Central memory CD8-positive, alpha-beta T cell (primary cell): ENCODE measurements at places on chromosomes 2 and 18.

DNA sequence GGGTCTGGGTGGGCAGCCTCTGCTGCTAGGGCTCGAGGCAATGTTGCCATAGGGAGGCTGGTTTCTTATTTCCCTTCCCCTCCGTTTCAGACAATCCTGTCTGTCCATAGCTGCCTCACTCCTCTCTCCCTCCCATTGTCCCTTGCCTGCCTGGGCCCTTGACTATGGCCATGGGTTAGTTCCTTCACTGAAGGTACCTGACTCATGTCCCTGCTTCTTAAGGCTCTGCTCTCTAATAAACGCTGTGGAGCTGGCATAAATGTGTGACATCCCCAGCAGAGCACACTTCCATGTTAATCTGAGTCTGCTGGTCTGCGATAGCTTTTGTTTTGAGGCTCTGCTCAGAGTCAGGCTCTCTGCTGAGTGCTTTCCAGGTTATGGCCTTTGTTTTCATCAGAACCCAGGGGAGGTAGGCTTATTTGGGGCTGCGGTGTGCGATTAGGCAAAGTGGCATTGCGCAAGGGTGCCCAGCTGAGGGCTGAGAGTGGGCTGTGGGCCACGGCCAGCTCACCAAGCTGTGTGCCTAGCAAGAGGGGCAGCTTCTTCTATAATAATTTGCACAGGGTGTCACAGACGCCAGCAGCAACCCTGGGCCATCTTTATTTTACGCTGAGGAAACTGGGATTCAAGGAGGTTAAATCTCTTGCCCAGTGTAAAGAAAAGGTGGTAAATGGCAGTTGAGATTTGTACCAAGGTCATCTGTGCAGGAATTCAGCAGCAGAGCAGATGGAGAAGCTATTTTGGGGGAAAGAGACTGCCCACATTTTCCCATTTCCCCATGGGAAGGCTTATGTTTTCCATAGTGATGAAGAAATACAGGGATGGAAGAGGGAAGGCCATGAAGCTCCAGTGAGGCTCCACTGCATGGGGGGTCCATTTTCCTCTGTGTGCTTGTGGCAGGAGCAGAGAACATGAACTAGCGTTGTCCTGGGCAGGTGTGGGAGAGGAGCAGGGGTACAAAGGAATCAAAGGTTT lies 25.6 kb downstream of the MRPL33 start:
- DNase-seq = no peak

GRCh38 chr2:1746174-1747064 lies 2.1 kb upstream of the PXDN start:
- no peak for DNase-seq

GRCh38 chr2:119691651-119692245 lies 12.7 kb downstream of the TMEM177 start:
- no peak for DNase-seq

- no peak for DNase-seq
These were observed 1096.0 kb upstream of the DDX18 start for GRCh38 chr2:116718451-116718850.

DNA sequence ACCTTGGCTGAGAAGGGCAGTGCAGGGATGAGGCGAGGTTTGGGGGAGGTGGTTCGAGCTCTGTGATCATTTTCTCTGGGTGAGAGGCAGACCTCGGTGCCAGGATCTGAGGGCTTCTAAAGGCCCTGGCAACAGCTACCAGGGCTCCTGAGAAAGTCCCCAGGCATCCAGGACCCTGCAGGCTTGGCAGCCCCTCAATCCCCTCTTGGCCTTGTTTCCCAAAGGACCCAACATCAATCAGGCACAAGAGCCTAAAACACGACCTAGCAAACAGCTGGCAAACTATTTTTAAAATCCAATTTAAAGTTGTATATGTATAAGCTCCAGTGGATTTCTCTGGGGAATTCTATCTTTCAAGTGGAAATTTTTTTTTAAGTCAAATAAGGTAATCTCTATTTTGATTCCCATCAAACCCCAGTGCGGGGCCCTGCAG lies 15.0 kb upstream of the MAT2A start:
- DNase-seq = no peak

GRCh38 chr2:20985062-20985461 lies 58.8 kb downstream of the APOB start:
- DNase-seq = no peak

DNA sequence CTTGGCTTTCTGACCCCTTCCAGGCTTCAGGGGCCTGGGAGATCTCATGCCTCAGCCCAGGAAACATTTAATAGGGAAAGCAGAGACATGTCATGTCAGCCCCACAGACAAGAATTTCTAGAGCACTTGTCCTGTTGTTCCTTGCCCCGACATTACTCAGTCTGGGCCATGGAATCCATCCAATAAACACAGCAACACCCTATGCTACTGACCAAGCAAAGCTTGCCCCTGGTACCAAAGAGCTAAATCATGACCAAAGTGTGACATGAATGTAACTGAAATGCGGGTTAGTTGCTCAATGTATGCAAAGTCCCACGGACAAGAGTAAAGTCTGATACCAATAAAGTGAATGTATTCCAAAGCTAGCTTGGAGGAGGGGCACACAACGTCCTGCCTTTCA lies 35.1 kb downstream of the EHD3 start:
- DNase-seq = no peak

- DNase-seq = no peak
These were observed 329.7 kb upstream of the CNTNAP5 start for GRCh38 chr2:123695426-123695825.

DNA sequence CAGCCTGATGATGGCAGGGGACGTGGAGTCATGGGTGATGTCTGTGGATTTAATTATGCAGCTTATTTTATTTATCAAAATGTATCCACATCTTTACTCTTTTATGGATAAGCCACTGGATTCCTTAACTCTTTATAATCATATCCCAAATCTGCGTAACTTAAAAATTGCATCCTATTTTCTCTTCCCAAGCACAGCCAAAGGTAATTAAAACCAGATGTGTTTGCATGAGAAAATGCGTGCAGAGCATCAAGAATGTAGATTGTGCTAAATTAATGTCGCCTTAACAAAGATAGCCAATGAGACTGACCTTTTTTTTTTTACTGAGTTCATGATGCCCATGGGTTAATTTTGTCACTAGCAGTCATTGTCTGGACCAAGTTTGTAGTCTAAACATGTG lies 10.0 kb downstream of the SH3RF3 start:
- DNase-seq = no peak

- DNase-seq = no peak
These were observed 18.1 kb upstream of the DYNC1I2 start for GRCh38 chr2:171669121-171669520.

- no peak for DNase-seq
These were observed 301.6 kb downstream of the SLC8A1 start for GRCh38 chr2:40150266-40150665.

- DNase-seq = no peak
These were observed 51.1 kb upstream of the ARHGAP15 start for GRCh38 chr2:143078104-143078503.

GRCh38 chr18:54607213-54608027 lies 16.4 kb downstream of the DYNAP start:
- no peak for DNase-seq

DNA sequence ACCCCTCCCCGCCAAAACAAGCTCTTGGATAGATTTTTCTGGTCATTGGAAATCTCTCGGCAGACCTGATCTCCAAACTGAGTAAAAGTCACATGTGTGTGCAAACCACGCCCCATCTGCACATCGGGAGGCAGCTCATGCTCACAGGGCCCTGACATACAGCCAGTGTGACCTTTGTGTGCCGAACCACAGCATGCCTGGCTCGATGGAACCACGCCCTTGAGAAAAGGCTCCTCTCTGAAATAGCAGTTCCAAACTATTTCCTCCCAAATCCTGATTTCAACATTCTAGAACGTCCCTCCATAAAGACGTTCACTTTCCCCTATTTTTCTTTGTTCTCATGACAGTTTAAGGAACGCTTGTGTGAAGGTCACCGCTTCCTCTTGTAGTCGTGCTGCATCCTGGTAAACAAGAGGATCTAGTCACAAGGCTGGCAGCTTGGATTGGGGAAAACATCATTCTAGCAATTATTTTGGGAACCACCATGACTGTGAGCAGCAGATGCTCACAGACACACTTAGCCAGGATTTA lies 59.3 kb upstream of the MAP4K4 start:
- DNase-seq = no peak

DNA sequence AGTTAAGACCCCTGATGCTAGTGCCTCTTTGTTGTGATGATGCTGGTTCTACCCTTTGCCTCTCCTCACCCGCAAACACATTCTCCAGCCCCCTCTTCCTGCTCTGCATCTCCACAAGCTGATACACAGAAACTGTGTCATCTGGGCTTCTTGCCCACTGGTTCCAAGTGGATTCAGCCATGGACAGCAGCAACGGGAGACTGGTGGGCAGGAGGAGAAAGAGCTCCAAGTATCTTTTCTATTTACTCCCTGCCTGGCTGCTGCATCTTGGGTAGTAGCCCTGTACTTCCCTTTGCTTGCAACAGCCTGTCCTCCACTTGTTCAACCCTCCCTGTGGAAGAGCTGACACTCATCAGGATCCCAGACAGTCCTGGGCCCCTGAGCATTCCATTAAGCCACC lies 655.1 kb upstream of the RAB6C start:
- no peak for DNase-seq

DNA sequence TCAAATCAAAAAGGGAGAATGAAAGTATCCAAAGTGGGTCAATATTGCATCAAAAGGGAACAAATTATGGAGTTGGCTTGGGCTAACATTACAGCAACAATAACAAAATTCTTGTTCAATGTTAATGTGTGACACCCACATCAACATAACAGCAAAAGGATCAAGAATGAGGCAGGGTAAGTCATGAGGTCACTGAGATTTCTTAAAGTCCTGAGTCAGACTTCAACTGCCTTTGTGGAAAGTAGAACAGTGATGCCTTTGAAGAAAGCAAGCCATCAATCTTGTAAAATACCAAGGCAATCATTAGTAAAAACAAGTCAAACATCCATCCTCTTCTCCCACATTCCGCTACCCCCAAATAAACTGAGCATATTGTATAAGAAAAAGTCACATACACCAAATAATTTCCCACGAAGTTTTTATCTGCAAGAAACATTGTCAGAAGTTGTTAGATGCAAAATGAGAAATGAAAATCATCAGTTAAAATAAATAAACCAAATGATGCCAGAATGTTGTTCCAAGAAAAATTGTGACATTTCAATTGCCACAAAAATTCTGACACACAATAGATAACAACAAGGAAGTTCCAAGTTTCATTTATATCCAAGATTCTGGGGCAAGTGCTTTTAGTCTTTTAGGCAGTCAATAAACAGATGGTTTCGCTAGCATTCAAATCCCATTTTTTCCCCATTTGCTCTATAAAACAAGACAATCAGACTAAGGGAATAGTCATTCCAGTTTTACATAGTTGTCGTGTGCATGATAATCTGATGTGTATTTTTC lies 216.1 kb upstream of the SETBP1 start:
- DNase-seq = no peak

- DNase-seq = no peak
These were observed 5.5 kb upstream of the TSPYL6 start for GRCh38 chr2:54261537-54261936.

DNA sequence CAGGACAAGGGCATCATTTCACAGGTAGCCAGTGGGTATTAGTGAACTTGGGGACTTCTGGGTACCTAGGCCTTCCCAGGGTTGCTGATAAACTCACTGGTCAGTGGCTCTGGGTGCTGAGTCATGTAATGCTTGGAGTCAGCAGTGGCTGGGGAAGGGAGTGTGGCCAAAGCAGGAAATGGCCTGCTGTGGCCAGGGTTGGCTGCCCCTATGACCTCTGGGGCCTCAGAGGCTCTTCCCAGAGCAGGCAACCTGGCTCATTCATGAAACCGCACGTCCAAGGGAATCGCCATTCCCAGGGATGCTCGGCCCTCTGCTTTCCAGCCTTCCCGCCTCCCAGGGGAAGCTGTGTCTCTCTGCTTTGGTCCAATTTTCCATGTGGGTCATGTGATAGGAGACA lies 294.9 kb downstream of the DYSF start:
- no peak for DNase-seq

GRCh38 chr2:11942178-11942569 lies 195.7 kb downstream of the LPIN1 start:
- DNase-seq = no peak

- no peak for DNase-seq
These were observed 423.7 kb downstream of the TGIF1 start for GRCh38 chr18:3873698-3874097.

GRCh38 chr2:64637000-64637635 lies 16.6 kb downstream of the SERTAD2 start:
- DNase-seq = no peak

DNA sequence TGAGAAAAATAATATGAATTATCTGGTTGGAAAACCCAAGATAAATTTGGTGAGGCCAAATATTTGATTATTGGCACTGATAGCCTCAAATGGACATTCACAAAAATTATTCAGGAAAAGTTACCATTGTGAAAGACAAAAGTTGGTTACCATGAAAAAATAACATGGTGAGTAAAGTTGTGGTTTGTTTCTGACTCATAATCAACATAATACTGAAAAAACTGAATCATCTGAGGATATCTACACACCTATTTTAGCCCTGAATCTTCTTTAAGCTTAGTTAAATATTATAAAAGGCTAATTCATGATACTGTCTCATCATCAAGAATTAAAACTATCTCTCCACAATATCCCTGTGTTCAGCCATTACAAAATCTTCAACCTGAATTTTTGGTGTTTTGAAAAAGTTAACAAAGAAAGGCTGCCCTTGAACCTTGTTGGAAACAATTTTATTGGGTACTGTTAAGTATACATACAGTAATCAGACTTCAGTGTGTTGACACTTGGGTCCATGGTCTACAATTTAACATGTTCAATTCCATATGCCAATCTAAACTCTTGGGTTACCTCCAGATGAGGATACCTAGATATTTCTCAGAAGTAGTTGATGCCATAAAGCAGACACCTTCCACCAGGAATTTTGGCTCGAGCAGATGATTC lies 607.5 kb upstream of the SLC39A10 start:
- DNase-seq = no peak

- no peak for DNase-seq
These were observed 620 bp downstream of the SLC14A1 start for GRCh38 chr18:45724601-45725000.

- DNase-seq = no peak
These were observed 175.2 kb downstream of the TGIF1 start for GRCh38 chr18:3624935-3625741.

GRCh38 chr18:62925031-62925688 lies 209.8 kb downstream of the PHLPP1 start:
- DNase-seq = no peak

DNA sequence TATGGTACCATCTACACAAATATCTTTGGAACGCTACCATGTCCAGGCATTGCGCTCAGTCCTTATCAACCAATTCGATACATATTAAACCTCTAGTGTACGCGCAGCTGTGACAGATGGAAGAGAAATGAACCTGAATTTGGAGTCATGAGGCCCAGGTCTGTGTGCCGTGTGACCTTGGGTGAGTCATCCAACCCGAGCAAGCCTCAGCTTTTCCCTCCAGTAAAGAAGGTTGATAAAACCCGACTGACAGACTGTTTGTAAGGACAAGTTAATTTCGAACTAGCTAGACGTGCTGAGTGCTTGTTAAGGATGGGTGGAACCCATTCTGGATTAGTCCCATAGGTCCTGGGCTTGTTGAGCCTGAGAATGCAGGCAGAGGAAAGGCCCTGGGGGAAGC lies 28.2 kb downstream of the GREB1 start:
- no peak for DNase-seq

GRCh38 chr18:5296706-5297320 lies 1.3 kb upstream of the ZBTB14 start:
- peak; percentile 37 for DNase-seq
